Iris pigment epithelial cell (primary cell): ENCODE measurements at places on chromosomes 2 and 18.
A peak's percentile ranks its signal among the peaks of the same experiment; 100 is the strongest.

DNA sequence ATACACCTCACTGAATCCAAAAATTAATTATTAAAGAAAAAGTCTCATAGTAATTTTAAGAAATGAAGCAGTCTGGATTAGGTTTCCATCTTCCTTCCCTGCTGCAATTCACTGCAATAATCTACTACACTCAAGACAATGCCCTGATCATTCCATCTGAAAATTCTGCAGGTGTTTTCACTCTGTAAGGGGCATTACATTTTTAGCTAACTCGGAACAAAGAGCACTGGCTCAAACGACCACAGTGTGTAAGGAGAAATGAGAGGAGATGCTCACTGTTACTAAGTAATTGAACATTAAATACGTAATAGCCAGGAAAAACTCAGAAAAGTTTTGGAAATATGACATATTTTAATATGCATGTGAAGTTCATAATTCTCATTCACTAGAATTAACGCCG, 1.3 kb downstream of the B4GALT6 start:
- no peak for DNase-seq

- DNase-seq: no peak
Measured at GRCh38 chr18:74510770-74511095, 14.6 kb downstream of the CNDP2 start.

DNA sequence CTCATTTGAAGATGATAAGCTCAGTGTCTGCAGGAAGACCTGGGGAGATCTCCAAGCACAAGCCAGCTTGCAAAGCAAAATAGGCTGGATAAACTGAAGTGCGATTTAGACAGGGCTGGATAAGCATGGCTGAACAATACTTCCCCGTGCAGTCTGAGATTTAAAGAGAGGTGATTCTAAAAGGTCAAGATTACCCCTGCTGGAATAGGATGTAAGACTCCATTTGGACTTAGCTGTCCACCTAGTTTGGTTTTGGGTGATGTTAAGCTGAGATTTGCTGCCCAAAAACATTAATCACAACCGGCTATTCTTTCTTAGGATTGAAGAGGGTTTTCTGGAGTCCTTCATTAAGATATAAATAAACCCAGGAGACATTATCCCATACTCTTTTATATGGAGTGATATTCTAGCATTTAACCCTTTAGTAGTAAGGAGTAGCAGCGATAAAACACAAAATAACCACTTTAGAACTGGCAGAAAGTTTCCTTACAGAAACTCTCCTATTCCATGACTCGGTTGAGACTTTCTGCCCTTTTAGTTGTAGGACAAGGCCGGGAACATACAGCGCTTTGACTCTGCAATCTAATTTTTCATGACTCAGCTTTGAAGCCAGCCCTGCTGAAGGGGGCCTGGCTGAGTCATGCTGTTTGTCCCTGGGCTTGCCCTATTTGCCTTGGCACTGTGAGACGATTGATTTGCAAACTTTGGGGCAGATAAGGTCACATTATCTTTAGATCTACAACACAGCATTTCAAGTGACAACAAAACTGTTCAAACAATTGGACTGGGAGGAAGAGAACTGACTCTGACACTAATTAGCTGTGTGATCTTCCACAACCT, 238.2 kb downstream of the GCA start:
- DNase-seq: peak; percentile 60

DNA sequence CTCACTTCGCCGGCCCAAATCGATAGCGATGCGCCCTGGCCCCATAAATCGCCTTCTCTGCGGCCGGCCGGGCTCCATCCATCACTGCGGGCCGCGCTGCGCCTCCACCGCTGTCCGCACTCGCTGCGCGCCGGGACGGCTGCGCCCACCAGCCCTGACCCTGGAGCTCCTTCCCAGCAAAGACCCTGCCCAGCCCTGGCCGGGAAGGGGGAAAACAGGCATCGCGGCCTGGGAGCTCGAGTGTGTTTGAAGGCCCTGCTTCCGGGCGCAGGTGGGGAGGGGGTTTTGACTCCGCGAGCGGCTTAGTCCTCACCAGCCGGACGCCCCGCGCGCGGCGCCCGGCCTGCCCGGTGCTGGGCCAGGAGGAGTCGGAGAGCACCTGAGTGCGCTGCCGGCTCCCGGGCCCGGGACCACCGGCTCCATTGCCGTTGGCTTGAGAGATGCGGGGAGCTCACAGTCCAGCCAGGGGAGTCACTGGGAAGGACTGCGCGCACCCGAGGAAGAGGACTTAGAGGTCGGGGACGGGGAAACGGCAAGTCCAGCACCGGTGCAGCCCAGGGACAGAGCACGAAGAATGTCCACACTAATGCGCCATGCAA, 1.1 kb downstream of the PAX8 start:
- DNase-seq: no peak

DNA sequence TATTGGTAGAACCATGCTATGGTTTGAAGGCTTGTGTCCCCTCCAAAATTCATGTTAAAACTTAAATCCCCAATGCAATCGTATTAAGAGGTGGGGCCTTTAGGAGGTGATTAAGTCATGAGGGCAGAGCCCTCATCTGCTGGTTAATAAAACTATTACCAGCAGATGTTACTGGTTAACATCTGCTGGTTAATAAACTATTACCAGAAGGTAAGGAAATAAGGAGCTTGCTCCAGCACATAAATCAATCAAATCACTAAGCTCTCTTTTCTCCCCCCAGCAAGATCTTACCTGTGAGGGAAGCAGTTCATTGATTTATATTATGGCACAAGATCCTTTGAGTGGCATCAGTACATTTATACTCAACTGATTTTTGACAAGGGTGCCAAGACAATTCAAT, 96.9 kb downstream of the AAK1 start:
- no peak for DNase-seq
